Stimulated activated naive CD8-positive, alpha-beta T cell treated with anti-CD3 and anti-CD28 coated beads, Interleukin-15, Interleukin-2, amounts not matched to agents 100 U/mL and 50 U/mL, for 24 hours (primary cell): ENCODE measurements at places on chromosomes 6 and 20.

DNA sequence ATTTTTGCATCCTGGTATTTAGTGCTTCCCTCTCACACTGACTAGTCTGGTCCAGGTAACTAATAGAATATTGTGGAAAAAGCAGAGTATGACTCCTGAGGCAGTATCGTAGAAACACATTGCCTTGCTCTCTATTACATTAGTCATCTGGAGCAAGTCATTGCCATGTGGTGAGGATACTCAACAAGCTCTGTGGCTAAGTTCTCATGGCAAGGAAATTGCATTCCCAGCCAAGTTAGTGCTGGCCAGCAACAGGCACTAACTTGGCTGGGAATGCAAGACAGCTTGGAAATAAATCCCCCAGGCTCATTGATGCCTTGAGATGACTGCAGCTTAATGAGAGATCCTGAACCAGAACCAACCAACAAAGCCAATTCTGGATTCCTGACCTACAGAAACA, 39.7 kb upstream of the HTR1B start:
- no peak for DNase-seq

DNA sequence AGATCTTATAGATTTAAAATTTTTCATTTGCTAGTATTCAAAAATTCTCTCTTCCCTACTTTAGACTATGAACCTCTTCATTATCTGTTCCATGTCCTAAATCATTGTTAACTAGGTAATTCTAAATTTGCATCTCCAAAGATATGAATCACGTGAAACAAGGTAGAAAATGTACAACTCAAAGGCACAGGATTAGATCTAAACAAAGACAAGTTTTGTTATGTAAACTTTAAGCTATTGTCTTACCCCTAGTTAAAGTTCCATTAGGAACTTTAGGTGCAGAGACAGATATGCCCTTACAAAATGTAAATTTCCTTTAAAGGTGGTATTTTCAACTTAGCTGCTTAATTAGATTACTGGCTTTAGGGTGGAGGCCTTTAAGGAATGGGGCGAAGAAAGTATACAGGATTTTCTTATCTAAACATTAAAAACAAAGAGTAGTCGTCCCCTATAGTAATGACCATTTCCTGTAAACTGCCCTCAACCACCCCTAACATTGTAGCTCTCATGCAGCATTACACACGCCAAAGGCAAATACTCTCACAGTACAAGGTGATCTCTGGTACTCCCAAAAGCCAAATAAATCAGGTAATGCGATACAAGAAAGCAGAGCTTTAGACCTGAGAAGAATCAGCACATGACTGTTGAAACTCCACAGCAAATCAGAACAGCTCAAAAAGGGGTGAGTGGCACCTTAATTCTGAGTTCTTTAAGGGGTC, 57.4 kb upstream of the MRAP2 start:
- no peak for DNase-seq

DNA sequence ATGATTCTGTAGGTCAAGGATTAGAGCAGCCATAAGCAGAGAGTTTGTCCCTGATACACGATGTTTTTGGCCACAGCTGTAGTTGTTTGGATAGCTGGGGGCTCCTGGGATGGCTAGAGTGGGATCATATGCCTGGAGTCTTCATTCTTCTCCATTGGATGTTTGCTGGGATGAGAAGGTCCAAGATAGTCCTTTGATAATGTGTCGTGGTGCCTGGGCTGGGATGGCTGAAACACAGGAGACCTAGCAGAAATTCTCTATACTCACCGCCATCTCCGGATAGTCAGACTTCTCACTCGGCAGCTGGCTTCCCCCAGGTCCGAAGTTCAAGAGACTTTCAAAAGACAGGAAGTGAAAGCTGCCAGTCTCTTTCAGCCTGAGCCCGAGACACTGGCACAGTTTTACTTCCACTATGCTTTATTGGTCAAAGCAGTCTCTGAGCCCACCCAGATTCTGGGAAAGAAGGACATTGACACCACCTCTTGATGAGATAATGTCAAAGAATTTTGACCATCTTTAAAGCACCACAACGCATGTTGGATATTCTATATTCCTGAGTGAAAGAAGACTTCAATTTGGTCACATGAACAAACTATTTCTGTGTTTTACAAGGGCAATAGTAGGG, 16.0 kb downstream of the MARCKS start:
- DNase-seq: peak; percentile 12

DNA sequence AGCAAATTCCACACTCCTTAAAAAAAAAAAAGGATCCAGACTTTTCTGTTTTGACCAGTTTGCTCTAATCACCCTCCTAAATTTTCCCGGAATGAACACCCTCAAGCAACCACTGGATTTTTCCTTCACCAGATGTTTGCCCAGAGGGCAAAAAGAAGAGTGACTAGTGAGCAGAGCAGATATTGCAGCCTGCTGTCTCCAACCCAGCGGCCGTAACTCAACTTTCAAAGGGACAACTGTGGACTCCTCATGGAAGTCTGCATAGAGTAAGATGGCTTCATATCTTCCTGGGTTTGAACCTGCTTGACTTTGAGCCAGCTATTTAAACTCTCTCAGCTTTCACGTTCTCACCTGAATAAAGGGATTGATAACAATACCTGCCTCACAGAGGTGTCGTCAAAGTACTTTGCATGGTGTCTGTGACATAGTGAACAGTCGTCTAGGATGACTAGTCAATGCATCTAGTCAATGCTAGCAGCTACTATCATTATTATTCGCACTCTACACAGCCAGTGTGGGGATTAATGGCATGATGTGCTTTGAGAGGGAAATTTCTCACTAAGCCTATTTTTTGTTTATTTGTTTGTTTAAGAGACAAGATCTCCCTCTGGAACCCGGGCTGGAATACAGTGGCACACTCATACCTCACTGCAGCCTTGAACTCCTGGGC, 92.2 kb upstream of the HIVEP1 start:
- DNase-seq: no peak

- no peak for DNase-seq
Measured at GRCh38 chr20:8757146-8757545, 311.7 kb upstream of the PLCB4 start.

DNA sequence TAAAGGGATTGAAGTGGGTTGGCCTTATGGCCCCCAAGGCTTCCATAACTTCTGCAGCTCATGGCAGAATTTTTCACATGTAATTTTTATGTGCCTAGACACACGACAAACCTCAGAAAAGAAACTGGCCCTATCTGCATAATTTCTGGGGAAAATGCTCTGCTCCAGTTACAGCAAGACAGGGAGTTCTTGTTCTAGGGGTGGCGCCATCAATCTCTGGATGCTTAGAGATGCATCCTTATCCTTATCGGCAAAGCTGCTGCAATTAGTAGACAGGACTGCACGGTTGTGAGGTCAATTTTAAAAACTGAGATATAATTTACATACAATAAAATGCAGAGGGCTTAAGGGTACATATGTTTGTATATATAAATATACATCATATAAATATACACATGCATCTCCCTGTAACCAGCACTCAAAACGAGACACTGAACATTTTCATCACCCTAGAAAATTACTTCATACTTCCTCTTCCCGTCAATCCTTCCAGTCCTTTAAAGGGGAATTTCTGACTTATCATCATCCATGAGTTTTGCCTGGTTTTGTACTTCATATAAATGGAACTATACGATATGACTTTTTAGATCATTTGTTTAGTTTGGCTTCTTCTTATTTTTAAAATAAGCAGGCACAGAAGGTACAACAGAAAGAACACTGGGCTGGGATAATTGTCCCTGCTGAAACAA, 10.2 kb downstream of the ELMO2 start:
- no peak for DNase-seq

DNA sequence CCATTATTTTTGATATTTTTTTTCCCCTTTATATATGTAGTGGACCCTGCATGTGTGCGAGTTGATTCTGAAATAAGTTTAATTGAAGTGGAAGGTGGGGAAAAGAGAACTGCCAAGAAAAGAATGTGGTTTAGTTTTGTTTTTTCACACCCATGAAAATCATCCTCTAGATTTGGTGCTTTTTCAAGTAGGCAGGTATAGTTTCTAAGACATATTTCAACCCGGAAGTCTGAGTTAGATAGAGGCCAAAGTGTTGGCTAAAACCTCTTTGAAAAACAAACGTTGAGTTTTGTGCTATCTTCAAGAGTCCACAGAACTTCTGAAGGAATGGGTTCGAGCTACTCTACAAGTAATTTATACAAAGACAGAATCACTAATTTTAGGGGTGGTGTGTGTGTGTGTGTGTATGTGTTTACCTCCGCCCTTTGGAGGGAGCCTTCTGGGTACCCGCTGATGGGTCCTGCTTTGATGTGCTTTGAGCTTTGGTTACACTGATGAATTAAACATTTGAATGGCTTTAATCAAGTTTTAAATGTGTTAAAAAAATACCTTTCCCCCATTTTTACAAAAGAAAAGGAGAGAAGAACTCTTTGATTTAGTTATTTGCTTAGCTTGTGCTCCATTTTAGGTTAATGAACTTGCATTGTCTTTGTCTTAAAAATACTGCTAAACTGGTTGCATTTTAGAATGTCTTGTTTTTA, 2.5 kb downstream of the RREB1 start:
- DNase-seq: no peak

DNA sequence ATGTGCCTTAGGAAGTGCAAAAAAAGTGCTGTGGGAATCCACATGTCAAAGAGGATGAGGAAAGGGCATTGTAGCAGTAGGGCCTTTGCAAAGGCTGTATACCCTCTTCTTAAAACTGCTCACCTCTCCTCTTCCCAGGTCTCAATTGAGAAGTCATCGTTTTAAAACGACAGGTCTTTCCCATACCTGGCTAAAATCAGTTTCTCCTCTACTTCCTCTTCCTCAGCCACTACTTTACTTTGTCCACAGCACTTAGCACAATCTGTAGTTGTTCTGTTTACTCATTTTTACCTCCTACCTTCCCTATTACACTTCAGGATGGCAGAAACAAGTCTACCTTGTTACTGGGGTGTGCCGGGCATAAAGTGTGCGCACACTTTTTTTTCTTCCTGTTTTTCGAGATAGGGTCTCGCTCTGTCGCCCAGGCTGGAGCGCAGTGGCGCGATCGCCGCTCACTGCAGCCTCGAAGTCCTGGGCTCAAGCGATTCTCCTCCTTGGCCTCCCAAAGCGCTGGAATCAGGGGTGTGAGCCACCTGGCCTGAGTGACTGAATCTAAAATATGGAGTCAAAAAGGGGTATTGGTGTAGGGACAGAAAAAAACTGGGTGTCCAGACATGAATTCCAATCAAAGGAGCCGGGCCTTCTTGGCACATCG, 9.8 kb upstream of the ELOVL5 start:
- DNase-seq: no peak

DNA sequence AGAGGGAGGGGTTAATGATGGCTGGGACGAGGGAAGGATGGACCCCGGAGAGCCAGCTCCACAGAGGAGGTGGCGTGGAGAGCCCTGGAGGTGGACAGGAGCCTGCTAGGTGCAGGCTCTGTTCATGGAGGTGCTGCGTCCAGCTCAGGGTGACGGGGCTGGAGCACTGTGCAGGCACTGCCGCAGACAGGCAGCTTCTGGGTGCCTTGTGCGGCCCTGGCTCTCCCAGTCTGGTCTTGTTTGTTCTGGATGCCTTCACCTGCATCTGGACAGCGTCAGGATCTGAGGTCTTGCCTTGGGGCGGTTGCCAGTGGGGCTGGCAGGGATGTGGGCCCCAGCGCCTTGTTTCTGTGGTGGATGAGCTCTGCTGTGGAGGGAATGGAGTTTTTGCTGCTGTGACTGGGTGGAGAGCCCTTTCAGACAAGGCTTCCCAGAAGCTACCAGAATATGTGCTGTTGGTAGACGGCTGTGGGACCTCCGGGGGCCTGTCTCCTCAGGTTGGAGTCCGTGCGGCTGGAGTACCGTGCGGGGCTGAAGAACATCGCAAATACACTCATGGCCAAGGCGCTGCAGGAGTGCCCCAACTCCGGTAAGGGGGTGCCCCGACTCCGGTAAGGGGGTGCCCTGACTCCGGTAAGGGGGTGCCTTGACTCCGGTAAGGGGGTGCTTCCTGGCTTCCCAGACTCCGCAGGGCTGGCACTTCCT, 7.8 kb upstream of the C20orf204 start:
- no peak for DNase-seq

- DNase-seq: no peak
Measured at GRCh38 chr20:49631061-49631716, 63.3 kb upstream of the PTGIS start.

GRCh38 chr6:15829156-15829555, 166.3 kb upstream of the DTNBP1 start:
- no peak for DNase-seq

DNA sequence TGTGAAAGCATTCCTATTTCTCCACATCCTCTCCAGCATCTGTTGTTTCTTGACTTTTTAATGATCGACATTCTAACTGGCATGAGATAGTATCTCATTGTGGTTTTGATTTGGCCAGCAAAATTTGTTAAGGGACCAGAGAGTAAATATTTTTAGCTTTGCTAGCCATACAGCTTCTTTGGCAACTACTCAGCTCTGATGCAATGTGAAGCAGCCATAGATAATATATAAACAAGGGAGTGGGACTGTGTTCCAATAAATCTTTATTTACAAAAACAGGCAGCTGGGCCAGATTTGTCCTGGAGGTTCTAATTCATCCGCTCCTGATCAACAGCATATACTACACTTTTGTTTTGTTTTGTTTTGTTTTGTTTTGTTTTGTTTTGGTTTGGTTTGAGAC, 202.9 kb downstream of the ZNF217 start:
- no peak for DNase-seq

DNA sequence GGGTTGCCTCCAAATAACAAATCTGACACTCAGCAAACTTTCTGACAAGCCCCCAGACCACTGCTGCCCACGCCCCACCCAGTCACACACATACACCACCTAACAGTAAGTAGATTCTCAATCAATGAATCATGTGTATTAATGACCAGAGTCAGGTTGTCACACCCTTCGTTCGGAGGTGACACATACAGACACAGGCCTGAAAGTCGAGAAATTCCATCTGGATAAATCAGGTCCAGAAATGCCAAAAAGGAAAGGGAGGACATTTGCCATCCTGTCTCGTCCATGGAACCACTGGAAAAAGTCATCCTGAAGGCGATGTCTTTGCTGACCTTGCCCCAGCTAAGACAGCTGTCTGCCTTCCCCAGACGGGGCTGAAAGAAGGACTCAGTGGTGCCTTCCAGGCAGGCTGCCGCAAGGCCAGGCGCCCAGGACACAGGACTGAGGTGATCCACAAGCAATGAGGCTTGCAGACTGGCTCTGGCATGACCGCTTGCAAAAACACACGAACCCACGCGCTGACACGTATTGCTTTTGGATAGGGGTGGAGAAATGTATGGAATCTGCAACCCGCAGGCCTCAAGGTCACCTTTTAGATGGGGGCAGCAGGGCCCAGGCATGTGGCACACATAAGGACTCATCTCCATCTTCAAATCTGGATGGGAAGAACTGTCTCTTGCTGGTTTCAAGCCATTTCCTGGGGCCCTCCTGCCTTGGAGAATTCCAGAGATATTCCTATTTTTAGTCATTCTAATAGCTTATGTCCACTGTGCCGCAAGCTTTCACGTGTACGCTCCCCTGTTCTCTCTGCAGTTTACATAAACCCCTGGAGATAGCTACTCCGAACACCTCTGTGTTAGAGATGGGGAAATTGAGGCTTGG, 9.0 kb downstream of the NFATC2 start:
- DNase-seq: no peak

DNA sequence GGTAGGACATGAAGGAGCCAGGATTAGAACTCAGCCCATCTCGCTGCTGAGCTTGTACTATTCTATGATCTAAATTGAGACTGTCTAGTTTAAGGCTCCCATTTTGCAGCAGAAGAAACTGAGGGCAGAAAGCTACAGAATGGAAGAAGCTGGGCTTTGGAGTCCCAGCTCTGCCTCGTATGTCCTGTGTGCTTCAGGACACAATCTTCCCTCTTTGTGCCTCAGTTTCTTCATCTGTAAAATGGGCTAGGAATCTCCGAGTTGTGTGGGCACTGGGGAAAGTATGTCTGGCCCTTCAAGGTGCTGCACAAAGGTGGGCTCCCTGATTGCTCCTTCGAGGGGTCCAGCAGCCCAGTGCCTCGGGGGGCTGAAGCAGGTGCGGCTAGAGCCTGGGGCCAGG, 20.7 kb downstream of the NOL4L start:
- DNase-seq: no peak
